ENCODE measurements at places on chromosomes 13 and 19.
A peak's percentile ranks its signal among the peaks of the same experiment; 100 is the strongest.

GRCh38 chr19:46355234-46356148 lies 8.6 kb downstream of the PPP5C start:
- no peak overlapping the region for H3K27ac ChIP-seq
- no peak overlapping the region for H3K4me3 ChIP-seq
- peaks cover 48% of the 10 kb centered on the region for H3K36me3 ChIP-seq

- no peak for DNase-seq
- H3K4me1 ChIP-seq = no peaks in the 10 kb centered on the region
- no peak overlapping the region for H3K4me3 ChIP-seq
- no peaks in the 10 kb centered on the region for H3K27me3 ChIP-seq
- H3K36me3 ChIP-seq = no peaks in the 10 kb centered on the region
Measured at GRCh38 chr19:5192568-5192967, 148.0 kb downstream of the PTPRS start.

GRCh38 chr13:95075506-95075905 lies 225.7 kb downstream of the ABCC4 start:
- H3K4me1 ChIP-seq = no peaks in the 10 kb centered on the region
- no peaks in the 10 kb centered on the region for H3K27me3 ChIP-seq
- H3K4me3 ChIP-seq = no peak overlapping the region
- no peak overlapping the region for H3K27ac ChIP-seq

DNA sequence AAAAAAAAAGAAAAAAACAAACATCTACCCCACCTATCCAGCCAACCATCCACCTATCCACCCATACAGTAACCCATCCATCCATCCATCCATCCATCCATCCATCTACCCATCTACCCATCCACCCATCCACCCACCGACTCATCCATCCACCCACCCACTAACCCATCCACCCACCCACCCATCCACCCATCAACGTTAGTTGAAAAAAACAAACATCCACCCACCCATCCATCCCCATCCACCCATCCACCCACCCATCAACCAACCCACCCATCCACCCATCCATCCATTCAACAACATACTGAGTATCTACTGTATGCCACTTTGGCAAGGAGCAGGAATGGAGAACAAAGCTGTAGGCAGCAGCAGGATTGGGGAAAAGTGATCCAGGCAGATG lies 6.1 kb upstream of the AP3D1 start:
- H3K27ac ChIP-seq = no peak overlapping the region
- no peaks in the 10 kb centered on the region for H3K36me3 ChIP-seq
- H3K4me1 ChIP-seq = peaks cover 11% of the 10 kb centered on the region
- no peak for DNase-seq

GRCh38 chr13:106376401-106377112 lies 158.9 kb downstream of the EFNB2 start:
- no peaks in the 10 kb centered on the region for H3K27me3 ChIP-seq
- no peak overlapping the region for H3K4me3 ChIP-seq
- peak; percentile 71 for DNase-seq
- H3K4me1 ChIP-seq = peaks cover 33% of the 10 kb centered on the region

GRCh38 chr13:109151255-109151654 lies 521.8 kb downstream of the MYO16 start:
- H3K4me1 ChIP-seq = peaks cover 4% of the 10 kb centered on the region
- no peak for DNase-seq
- no peaks in the 10 kb centered on the region for H3K27me3 ChIP-seq
- no peak overlapping the region for H3K27ac ChIP-seq
- no peaks in the 10 kb centered on the region for H3K36me3 ChIP-seq

- no peak for DNase-seq
- no peaks in the 10 kb centered on the region for H3K4me1 ChIP-seq
- H3K4me3 ChIP-seq = no peak overlapping the region
- H3K36me3 ChIP-seq = no peaks in the 10 kb centered on the region
Measured at GRCh38 chr13:84430446-84430845, 548.2 kb upstream of the SLITRK1 start.

- H3K4me3 ChIP-seq = no peak overlapping the region
- H3K36me3 ChIP-seq = peaks cover 78% of the 10 kb centered on the region
- peaks cover 20% of the 10 kb centered on the region for H3K4me1 ChIP-seq
- no peak overlapping the region for H3K27ac ChIP-seq
- H3K27me3 ChIP-seq = no peaks in the 10 kb centered on the region
Measured at GRCh38 chr19:5694167-5694955, 4.3 kb downstream of the RPL36 start.

GRCh38 chr13:90272356-90272755 lies 1075.1 kb upstream of the MIR17HG start:
- H3K4me1 ChIP-seq = no peaks in the 10 kb centered on the region
- no peak overlapping the region for H3K27ac ChIP-seq
- no peaks in the 10 kb centered on the region for H3K27me3 ChIP-seq
- DNase-seq = no peak
- no peaks in the 10 kb centered on the region for H3K36me3 ChIP-seq

Data from upper lobe of left lung (tissue), 6 donors.